ENCODE measurements at places on chromosomes 3 and 15.
A peak's percentile ranks its signal among the peaks of the same experiment; 100 is the strongest.

GRCh38 chr3:123158330-123158729 lies 43.4 kb upstream of the SEC22A start:
- no peak for DNase-seq

GRCh38 chr3:124203292-124203691 lies 211.4 kb upstream of the ROPN1 start:
- DNase-seq: no peak

DNA sequence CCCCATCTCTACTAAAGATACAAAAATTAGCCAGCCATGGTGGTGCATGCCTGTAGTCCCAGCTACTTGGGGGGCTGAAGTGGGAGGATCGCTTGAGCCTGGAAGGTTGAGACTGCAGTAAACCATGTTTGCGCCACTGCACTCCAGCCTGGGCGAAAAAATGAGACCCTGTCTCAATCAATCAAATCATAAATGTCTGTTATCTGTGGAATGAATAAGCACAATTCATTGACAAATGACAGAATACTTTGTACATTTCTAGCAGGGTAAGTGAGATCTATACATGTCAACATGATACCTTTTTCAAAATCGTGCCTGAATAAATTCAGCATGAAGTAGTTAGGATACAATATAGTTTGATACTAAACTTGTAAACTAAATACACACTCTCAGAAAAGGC lies 181.2 kb downstream of the FOXP1 start:
- no peak for DNase-seq

- no peak for DNase-seq
Measured at GRCh38 chr3:13706451-13706850, 157.5 kb downstream of the FBLN2 start.

- DNase-seq: peak; percentile 51
Measured at GRCh38 chr3:133377396-133377795, 22.5 kb upstream of the BFSP2 start.

DNA sequence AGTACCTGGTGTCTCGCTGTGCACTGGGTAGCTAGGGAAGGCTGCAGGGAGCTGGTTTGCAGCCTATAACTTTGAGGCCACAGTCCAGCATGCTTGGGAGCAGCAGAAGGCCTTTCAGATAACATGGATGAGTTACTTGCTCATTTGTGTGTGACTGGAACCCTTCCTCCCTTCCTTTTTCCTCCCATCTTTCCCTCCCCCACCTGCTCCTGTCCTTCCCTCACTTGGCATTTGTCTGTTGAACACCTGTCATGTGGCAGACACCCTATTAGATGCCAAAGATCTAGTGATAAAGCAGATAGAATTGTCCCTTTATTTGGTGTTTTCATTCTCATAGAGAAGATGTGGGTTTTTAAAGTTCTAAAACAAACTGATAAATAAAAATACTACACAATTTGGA lies 71.6 kb downstream of the LRTM1 start:
- no peak for DNase-seq

DNA sequence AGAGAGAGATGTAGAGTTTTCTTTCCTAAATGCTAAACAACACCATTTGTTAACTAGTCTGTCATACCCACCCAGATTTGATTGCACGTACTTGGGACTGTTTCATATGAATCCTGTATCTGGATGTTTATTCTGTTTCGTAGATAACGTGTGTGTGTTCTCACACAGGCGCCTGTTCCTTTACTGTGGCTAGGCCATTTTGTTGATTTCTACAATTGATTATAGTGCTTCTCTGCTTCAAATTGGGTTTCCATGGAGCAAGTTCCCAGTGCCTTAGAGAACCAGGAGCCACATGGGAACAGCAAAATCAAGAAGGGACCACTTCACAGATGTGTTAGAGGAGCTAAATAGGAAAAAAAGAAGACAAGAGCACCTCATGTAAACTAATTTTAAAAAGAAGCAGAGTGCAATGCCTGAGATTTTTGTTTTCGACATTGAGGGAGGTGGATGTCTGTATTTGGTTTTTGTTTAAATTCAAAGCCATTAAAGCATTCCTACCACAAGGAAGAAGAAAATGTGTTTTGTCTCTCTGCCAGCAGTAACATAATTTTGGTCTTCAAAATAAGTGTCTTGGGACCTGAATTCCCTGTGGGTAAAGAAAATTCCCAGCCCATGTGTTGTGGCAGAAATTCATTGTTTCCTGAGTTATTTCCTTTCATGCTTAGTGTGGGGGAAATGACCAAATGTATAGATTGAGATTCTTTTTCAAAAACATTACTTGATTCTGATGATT lies 424.0 kb upstream of the C2CD4B start:
- peak; percentile 76 for DNase-seq

DNA sequence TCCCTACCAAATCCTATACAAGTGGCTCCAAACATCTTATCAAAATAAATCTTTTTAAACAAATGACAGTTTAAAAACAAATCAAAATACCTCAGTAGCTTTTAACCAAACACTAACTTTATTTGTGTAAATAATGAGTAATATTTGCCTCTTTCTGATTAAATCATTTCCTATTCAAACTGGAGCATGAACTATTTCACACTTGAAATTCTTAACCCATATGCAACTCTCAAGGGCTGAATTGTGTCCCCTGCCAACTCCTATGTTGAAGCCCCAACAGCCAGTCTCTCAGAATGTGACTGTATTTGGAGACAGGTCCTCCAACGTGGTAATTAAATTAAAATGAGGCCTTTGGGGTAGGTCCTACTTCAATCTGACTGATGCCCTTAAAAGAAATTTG lies 55.9 kb upstream of the MCTP2 start:
- no peak for DNase-seq

DNA sequence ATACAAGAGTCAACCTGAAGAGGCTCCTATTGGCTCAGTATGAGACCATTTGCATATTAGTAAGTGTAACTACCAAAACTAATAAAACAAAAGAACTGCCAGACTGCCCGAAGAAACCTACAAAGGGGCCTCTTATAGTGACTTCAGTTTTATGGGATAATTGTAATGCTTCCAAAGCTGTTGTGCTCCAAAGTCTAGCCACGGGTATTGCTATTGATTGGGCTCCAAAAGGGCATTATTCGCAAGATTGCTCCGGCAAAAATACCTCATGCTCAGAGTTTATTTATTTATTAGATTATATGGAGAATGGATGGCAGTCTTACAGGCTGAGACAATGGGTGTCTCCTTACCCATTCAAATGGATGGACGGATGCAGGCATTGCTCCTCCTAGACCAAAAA lies 11.4 kb downstream of the RPL22L1 start:
- DNase-seq: no peak

GRCh38 chr15:82177291-82178010 lies 85.1 kb downstream of the EFL1 start:
- peak; percentile 86 for DNase-seq

DNA sequence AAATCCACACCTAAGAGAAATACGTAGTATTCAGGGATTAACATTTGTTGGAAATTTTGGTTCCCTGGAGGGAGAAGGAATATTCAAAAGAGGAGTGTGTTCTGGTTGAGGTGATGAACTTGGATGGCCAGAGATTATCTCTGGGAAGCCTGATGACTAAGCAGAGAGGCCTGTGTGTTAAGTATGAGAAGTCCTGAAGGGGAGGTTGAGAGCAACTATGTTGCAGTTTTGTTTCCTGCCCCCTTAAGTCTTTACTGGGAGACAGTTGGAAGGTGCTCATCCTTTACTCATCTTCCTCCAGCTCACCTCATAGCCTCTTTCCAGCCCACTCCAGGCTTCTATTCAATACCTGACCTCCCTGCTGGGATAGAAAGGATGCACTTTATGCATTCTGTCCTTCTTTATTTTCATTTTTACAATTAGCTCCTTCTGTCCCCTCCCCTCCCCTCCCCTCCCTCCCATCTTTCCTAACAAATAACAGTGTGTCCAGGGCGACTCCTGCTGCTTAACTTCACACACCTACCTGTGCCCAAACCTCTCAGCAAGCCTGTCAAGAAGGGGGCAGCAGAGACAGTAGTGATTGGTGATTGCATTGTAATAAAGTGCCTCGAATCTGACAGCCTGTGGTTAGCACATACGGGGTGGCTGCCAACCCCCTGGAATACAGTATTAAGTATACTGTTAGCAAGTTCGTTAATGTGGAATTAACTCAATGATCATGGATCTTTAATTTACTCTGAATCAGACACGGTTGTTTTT lies 11.9 kb downstream of the RAP2B start:
- DNase-seq: peak; percentile 85

DNA sequence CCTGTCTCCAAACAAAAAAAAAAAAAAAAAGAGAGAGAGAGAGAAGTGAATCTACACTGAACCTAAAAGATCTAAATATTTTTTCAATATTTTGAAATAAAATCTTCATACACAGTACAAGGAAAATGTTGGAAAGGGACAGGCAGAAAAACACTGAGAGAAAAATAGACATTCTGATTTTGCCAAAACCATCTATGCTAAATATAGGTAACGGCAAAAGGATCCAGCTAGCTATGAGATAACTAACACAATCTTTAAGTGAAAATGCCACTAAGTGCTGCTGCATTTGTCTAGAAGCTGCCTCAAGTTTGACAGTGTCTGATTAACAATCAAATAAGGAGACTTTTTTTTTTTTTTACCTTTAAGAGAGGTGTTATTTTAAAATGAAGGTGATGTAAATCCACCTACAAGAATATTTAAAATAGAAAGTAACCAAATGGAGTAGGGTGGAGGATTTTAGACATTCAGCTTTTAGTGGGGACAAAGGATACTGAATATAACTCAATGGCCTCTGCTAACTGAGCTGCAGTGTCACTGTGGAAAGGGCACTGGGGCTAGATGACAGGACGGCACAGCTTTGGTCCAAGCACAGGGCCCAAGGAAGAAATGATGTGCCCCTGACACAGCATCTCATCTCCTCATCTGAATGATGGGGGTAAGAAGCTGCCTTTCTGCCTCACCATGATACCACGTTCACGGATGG lies 62.4 kb downstream of the HACD2 start:
- DNase-seq: no peak

- peak; percentile 51 for DNase-seq
Measured at GRCh38 chr3:132255041-132255745, 62.0 kb upstream of the ACP3 start.

GRCh38 chr3:105315144-105315543 lies 51.6 kb upstream of the ALCAM start:
- no peak for DNase-seq

- DNase-seq: no peak
Measured at GRCh38 chr15:61295239-61295638, 66.1 kb upstream of the RORA start.

GRCh38 chr15:66107070-66107469 lies 146.5 kb downstream of the MEGF11 start:
- DNase-seq: no peak

- DNase-seq: no peak
Measured at GRCh38 chr3:188400494-188401243, 246.7 kb downstream of the LPP start.

DNA sequence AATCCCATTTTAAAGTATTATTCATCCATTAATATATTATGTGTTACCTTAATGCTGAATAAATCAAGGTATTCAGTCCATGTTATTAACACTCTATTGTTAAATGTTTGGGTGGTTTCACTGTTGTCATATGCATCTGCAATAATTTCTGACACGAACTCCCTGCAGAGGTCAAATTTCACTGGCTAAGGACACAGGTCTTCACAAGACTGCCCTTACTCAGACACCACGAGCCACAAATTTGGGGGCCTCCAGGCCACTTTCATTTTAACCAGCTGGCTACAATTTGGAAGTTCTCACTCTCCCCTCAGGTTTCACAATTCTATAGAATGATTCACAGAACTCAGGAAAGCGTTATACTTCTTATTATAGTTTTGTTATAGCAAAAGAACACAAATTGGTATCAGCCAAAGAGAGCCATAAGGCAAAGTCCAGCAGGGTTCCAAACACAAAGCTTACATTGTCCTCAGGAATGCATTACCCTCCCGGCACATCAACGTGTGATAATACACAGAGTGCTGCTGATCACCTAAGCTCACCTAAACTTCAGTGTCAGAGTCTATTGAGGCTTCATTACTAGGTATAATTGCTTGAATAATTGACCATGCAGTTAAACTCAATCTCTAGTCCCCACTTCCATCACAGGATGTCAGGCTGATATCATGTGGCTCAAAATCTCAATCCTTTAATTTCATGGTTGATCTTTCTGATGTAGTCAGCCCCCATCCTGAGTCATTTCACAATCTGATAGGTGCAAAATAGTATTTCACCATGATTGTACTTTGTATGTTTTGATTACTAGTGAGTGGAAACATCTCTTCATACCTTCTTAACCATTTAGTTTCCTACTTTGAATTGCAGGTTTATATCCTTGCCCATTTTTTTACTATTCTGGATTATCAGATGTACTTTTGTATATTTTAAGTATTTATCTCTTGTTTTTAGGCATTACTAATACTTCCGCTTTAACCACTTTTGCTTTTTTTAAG lies 441.4 kb upstream of the AGTR1 start:
- DNase-seq: no peak

- no peak for DNase-seq
Measured at GRCh38 chr3:172777901-172778300, 27.4 kb downstream of the ECT2 start.

GRCh38 chr3:175728566-175728965 lies 869.4 kb downstream of the NAALADL2 start:
- DNase-seq: peak; percentile 32

DNA sequence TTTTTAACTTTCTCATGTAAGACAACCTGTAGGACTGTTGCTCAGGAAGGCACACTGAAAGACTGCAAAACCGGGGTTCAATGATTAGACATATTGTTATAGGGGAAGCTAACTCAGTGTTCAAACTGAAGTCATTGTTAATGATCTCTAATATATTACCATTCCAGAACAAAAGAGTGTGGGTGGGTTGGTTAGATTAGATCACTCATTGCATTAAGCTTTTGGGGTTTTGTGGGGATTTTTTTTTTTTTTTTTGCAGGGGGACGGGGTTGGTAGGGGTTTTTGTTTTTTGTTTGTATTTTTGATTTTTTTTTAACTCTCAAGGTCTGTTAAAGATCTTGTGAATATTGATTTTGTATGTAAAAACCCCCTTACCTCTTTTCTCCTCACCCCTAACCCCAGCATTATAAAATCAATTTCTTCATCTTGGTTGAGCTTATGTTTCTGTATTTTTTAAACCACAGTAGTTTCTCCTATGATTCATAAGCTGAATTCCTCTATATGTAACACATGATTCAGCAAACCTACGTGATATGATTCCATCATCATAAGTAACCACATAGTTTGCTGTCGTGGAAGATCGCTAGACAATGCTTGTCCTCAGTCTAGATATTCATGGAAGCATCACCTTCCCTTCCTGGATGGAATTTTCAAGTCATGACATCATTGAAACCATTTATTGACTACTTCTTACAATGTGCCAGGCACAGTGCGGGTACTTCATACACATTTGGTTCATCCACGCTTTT lies 544.1 kb upstream of the MDFIC2 start:
- peak; percentile 89 for DNase-seq

GRCh38 chr3:67876261-67876660 lies 221.8 kb upstream of the SUCLG2 start:
- no peak for DNase-seq
